ENCODE measurements at places on chromosomes 13 and 19. TPM values are rescaled to one million over a fixed set of nuclear protein-coding genes. Genes with fewer than 3 reads are reported as not detected.

The ZNF714 gene
- total RNA-seq, result 3.3 TPM

The AP1M2 gene
- total RNA-seq, result not detected

The CACNG6 gene
- not detected for total RNA-seq

The PSG11 gene
- total RNA-seq, result not detected

The SYCN gene
- total RNA-seq, result not detected

The RNF225 gene
- not detected for total RNA-seq

The GZMM gene
- total RNA-seq, result not detected

The PSG4 gene
- total RNA-seq, result not detected

The ZNF790 gene
- total RNA-seq, result 8.8 TPM

The UBA52 gene
- total RNA-seq, result 779 TPM

The CRX gene
- total RNA-seq, result not detected

The GPR183 gene
- 1.3 TPM for total RNA-seq

The PRMT1 gene
- total RNA-seq, result 163 TPM

The OXGR1 gene
- not detected for total RNA-seq

The IZUMO2 gene
- not detected for total RNA-seq

The RGL3 gene
- 2.1 TPM for total RNA-seq

The ZNF132 gene
- total RNA-seq, result 6.0 TPM

The MYH14 gene
- 120 TPM for total RNA-seq

The CD79A gene
- total RNA-seq, result 0.88 TPM

The NPAS1 gene
- total RNA-seq, result 1.3 TPM

The RXFP2 gene
- total RNA-seq, result not detected

The SMIM24 gene
- not detected for total RNA-seq

The DCT gene
- total RNA-seq, result 0.11 TPM
